Esophagus muscularis mucosa (tissue), 4 donors: ENCODE measurements at places on chromosomes 11 and 22. TPM values are rescaled to one million over a fixed set of nuclear protein-coding genes. Genes with fewer than 3 reads are reported as not detected.

The AIFM3 gene
- total RNA-seq: 1.7 TPM

The OR8K1 gene
- total RNA-seq: not detected

The PRG3 gene
- total RNA-seq: not detected

The BACE1-AS gene
- 12.0 TPM for total RNA-seq

The NRGN gene
- 1.7 TPM for total RNA-seq

The GLYATL1 gene
- total RNA-seq: not detected

The RTN4RL2 gene
- 1.1 TPM for total RNA-seq

The CRYBB3 gene
- total RNA-seq: not detected

The CHKB gene
- total RNA-seq: 39.9 TPM

The C11orf52 gene
- total RNA-seq: 1.8 TPM

The RFPL1 gene
- not detected for total RNA-seq

The ALDH3B1 gene
- 10.6 TPM for total RNA-seq

The MPZL3 gene
- 0.42 TPM for total RNA-seq

The IGHMBP2 gene
- 29.1 TPM for total RNA-seq

The NAV2 gene
- total RNA-seq: 39.9 TPM

The GATD1 gene
- 37.7 TPM for total RNA-seq

The DERL3 gene
- total RNA-seq: not detected

The TBX10 gene
- not detected for total RNA-seq

The SUSD2 gene
- total RNA-seq: 3.3 TPM

The OPCML gene
- total RNA-seq: 0.06 TPM

The GRIA4 gene
- total RNA-seq: 0.33 TPM

The TMPRSS5 gene
- 0.33 TPM for total RNA-seq

The CARD16 gene
- total RNA-seq: not detected

The RRAS2 gene
- total RNA-seq: 40.7 TPM

The OR10A2 gene
- total RNA-seq: not detected

The TNNI2 gene
- not detected for total RNA-seq

The MS4A13 gene
- not detected for total RNA-seq

The CRYBA4 gene
- total RNA-seq: not detected

The MAPK8IP2 gene
- total RNA-seq: 3.0 TPM

The BDNF gene
- total RNA-seq: 0.23 TPM

The KBTBD3 gene
- total RNA-seq: 6.4 TPM

The TRIM6 gene
- total RNA-seq: 2.6 TPM
